H1 (cell line): ENCODE measurements at places on chromosomes 1 and 21.
A peak's percentile ranks its signal among the peaks of the same experiment; 100 is the strongest.

DNA sequence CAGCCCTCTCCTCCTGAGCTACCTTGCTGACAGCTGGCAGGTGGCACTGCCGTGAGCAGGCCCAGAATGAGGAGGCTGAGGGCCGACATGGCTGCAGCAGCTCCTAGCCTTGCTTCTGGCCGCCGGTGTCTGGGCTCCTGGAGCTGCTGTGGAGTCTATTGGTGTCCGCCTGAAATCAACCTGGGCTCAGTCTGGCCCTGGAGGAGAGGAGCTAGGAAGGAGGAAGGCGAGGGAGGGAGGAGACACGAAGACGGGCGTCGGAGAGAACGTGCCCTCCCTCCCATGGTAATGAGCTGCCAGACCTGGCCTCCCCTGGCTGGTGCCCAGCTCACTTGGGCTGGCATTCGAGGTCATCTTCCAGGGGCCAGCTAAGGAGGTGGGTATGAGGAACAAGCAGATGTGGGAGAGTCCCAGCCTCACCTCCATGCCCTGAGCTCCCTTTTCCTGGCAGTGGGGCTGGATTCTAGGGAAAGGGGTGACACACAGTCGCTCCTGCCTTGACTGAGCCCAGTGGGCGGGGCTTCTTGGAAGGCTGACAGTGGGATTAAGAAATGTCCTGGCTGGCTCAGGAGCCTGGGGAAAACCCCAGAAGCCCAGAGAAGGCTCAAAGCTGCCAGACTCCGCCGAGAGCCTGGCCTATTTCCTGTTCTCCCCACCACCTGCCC lies at the start of gene PDZK1IP1:
Gene PDZK1IP1 (minus strand): TSS at position 193 of the 665 bp plus-strand sequence. CDS start 104 bp downstream, at position 89.
- H3K4me1 ChIP-seq: peaks cover 5% of the 10 kb centered on the region
- H3K4me3 ChIP-seq: no peak within 1 kb of the TSS

- DNase-seq: no peak
- H3K27ac ChIP-seq: no peak overlapping the region
- no peak overlapping the region for H3K4me3 ChIP-seq
- no peaks in the 10 kb centered on the region for H3K4me1 ChIP-seq
- H3K27me3 ChIP-seq: no peaks in the 10 kb centered on the region
These were observed 311.9 kb downstream of the PCP4 start for GRCh38 chr21:40179166-40179565.

DNA sequence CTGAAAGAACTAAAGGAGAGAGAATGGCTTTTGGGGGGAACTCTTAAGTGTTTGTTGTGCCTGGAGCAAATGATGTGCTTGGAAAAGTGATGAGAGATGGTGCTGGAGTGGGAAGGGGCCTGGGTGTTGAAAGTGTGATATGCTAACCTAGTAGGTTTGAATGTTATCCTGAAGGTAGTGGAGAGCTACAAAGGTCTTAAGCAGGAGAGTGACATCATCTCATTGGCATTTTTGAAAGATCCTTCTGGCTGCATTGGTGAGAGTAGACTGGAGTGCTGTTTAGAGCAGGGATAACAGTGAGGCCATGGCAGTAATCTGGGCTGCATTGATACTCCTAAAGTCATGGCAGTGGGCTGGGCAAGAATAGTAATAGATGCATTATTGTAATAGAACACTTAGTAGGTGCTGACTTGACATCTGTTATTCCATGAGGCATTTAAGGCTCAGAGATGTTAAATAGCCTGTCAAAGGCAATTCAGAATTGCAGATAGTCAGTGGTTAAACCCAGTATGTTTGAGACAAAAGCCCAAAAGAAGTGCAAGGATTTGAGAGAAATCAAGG lies 44.5 kb downstream of the MDM4 start:
- no peak overlapping the region for H3K4me3 ChIP-seq
- no peak for DNase-seq
- no peaks in the 10 kb centered on the region for H3K4me1 ChIP-seq

- no peaks in the 10 kb centered on the region for H3K27me3 ChIP-seq
- peaks cover 2% of the 10 kb centered on the region; the same call in 1 of the 2 replicates for H3K4me1 ChIP-seq
- H3K4me3 ChIP-seq: no peak overlapping the region
- H3K36me3 ChIP-seq: peaks cover 37% of the 10 kb centered on the region
- H3K27ac ChIP-seq: no peak overlapping the region
These were observed 1.9 kb downstream of the PSMB4 start for GRCh38 chr1:151401125-151401788.

DNA sequence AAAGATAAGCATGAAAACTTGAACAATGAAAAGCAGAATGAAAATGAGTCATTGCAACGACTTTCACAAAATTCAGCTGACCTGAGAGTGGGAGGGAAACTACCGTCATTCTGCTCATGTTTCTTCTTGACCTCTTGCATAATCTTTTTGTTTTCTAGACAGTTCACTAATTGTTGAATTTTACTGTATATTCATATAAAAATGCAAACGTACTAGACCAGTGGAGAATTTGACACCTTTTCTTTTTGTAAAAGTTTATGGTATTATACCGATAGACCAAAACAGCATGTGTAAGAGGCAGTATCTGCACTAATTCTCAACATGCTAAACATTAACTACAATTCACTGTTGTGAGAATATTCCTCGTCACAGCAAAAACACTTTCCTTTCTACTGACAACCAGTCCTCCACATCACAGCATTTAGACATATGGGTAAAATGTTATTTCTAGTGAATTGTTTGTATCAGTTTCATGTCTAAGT lies 137.8 kb downstream of the GREM2 start:
- no peaks in the 10 kb centered on the region for H3K4me1 ChIP-seq
- no peaks in the 10 kb centered on the region for H3K36me3 ChIP-seq
- H3K4me3 ChIP-seq: no peak overlapping the region
- no peak overlapping the region for H3K27ac ChIP-seq
- no peak for DNase-seq

- DNase-seq: peak; percentile 30
- H3K4me1 ChIP-seq: peaks cover 7% of the 10 kb centered on the region
- no peak overlapping the region for H3K4me3 ChIP-seq
- no peaks in the 10 kb centered on the region for H3K27me3 ChIP-seq
- no peaks in the 10 kb centered on the region for H3K36me3 ChIP-seq
- no peak overlapping the region for H3K27ac ChIP-seq
These were observed 105.5 kb downstream of the KIF26B start for GRCh38 chr1:245260110-245260882.

DNA sequence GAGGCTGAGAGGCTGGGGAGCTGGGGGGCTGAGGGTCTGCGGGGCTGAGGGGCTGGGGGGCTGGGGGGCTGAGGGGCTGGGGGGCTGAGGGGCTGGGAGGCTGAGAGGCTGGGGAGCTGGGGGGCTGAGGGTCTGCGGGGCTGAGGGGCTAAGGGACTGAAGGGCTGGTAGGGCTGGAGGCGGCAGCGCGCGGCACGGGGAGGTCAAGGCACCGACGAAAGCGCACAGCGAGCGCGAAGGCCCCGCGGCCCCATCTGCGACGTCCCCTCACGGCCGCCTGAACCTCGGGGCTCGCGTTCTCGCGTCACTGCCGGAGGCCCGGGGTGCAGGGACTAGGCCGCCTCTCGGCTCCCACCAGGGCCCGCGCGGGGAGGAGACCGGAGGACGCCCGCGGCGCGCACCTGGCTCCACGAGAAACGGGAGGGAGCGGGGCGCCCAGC lies 356 bp downstream of the INTS11 start:
- H3K4me1 ChIP-seq: peaks cover 13% of the 10 kb centered on the region
- no peak for DNase-seq
- H3K4me3 ChIP-seq: peak overlapping the region; percentile 60
- H3K27ac ChIP-seq: peak overlapping the region; percentile 55; the same call in 1 of the 2 replicates

DNA sequence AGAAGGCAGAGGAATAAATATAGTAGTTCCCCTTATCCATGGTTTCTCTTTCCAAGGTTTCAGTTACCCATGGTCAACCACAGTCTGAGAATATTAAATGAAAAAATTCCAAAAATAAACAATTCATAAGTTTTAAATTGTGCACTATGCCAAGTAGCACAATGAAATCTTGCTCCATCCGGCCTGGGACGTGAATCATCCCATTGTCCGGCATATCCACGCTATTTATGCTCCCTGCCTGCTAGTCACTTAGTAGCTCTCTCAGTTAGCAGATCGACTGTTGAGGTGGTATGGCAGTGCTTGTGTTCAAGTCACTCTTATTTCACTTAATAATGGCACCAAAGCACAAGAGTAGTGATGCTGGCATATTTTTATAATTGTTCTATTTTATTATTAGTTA lies 58.6 kb upstream of the ARHGAP29 start:
- no peak for DNase-seq
- no peak overlapping the region for H3K27ac ChIP-seq
- no peaks in the 10 kb centered on the region for H3K36me3 ChIP-seq
- peaks cover 8% of the 10 kb centered on the region for H3K4me1 ChIP-seq

GRCh38 chr1:173168941-173169340 lies 38.2 kb downstream of the TNFSF4 start:
- no peaks in the 10 kb centered on the region for H3K27me3 ChIP-seq
- DNase-seq: no peak
- H3K4me3 ChIP-seq: no peak overlapping the region
- no peaks in the 10 kb centered on the region for H3K4me1 ChIP-seq
- no peak overlapping the region for H3K27ac ChIP-seq

DNA sequence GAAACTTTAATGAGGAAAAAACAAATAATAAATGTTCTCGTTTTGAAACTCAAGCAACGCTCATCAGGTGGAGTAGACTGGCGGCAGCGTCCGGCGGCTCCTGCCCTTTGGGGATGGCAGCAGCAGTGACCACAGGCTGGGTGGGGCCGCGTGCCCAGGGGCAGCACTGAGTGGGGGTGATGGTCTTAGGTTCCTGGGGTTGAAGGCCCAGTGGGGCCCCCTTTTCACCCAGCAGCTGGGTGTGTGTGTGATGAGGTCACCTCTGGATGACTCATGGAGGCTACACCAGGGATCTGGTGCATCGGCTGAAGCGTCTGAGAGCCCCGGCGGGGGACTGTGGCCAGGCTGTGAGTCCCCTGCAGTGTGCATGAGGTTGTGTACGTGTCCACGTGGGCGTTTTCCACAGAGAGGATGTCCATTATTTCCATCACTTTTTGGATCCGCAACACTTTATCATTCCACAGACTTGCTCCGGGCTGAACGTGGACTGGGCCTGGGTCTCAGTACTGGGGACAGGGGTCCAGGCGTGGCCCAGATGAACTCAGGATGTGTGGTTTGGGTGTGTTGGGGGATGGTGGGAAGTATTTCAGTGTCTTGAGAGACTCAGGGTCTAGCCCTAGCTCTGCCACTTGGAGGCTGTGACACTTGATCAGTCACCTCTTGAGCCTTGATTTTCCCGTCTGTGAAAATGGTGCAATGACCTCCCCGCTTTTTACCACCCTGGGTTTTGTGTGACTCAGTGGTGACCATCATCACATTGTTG lies 25.6 kb downstream of the LDLRAP1 start:
- no peak overlapping the region for H3K4me3 ChIP-seq
- no peaks in the 10 kb centered on the region for H3K36me3 ChIP-seq
- no peaks in the 10 kb centered on the region for H3K4me1 ChIP-seq
- H3K27ac ChIP-seq: no peak overlapping the region

GRCh38 chr1:225885336-225885735 lies 3.2 kb upstream of the TMEM63A start:
- H3K27me3 ChIP-seq: peaks cover 26% of the 10 kb centered on the region
- no peaks in the 10 kb centered on the region for H3K36me3 ChIP-seq
- no peak overlapping the region for H3K4me3 ChIP-seq
- peaks cover 26% of the 10 kb centered on the region for H3K4me1 ChIP-seq
- H3K27ac ChIP-seq: no peak overlapping the region
- no peak for DNase-seq
